ENCODE measurements at places on chromosomes 13 and 19.
A peak's percentile ranks its signal among the peaks of the same experiment; 100 is the strongest.

DNA sequence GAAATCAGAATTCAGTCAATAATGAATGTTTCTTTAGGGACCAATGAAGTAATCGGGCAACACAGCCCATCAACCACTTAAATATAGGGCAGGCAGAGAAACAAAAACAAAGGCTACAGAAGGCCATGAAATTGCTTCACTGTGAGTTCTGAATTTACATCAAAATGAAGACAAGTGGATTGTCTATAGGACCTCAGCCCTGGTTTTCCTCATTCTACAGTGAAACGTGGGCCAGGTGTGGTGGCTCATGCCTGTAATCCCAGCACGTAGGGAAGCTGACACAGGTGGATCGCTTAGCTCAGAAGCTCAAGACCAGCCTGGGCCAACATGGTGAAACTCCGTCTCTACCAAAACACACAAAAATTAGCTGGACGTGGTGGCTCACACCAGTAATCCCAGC lies 416.0 kb downstream of the KLF12 start:
- DNase-seq = no peak

DNA sequence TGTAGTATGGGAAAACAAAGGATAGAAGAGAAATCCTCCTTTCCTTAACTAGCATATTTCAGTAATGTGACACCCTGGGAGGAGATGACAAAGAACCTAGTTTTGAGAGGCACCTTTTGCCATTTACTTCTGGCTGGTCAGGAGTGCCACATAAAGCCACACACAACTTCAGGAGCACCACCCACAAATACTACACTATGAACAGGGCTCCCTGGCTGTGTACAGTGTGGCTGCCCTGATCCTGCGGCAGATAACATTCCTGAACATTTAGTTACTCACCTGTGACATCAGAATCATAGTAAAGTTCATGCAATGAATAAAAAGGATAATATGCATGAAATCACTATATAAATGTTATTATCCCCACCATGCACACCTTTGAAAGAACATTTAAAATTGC lies 17.4 kb upstream of the IRS2 start:
- no peak for DNase-seq

DNA sequence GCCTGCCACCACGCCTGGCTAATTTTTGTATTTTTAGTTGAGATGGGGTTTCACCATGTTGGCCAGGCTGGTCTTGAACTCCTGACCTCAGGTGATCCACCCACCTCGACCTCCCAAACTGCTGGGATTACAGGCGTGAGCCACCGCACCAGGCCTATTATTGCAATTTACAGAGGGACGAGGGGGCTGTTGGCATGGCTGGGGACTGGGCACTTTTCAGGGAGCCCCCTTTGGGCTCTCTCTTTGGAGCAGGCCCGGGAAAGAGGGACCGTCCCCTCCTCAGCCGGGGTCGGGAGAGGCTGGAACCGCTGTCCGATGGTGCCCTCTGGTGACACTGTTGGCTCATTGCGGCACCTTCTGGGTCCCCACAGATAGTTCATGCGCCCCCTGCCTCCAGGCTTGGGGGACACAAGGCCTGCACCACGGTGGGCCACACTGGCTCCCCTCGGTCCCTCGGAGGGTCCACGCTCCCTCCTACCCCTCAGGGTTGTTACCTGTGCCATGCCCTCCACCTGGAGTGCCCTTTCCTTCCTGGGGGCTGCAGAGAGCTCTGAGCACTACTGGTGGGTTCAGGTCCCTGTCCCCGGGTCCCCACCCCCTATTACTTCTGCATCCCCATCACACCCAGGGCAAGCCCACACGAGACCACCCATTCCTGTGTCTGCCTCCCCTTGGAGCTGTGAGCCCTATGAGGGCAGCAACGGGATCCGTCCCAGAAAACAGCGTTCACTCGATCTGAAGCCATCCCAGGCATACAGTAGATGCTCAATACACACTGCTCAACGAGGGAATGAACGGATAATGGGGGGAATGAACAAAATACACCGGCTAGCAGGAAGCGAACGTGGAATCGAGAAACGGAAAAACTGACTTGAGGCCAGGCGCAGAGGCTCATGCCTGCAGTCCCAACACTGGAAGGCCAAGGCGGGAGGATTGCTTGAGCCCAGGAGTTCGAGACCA lies 12.5 kb downstream of the FEM1A start:
- DNase-seq = no peak

DNA sequence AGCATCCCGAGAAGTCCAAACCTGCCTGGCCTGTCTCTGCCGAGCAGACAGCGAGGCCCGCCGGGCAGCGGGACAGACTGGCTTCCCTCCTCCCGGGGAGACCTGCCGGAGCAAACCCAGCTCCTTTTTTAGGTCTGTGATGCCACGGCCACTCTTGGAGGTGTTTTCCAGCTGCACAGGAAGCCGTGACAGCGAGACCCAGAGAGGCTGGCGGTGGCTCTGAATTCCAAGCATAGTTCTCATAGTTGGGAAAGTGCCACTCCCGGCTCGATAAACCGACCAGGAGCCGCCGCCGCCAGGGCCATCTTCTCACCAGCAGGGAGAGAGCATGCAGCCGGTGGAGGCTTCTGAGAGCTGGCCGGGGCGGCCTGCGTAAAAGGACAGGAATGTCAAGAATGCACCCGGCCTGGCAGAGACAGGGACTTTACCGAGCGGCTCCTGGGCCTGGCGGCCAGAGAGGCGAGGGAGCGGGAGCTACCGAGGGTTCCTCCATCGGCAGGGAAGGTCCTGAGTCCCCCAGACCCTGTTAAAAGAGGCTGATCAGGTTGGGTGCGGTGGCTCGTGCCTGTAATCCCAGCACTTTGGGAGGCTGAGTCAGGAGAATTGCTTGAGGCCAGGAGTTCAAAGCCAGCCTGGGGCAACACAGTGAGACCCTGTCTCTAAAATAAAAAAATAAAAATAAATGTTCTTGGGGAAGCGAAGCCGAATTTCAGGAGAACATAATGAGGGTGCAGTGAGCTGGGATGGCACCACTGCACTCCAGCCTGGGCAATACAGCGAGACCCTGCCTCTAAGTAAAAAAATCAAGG lies 64.9 kb downstream of the GADD45B start:
- peak; percentile 96 for DNase-seq

DNA sequence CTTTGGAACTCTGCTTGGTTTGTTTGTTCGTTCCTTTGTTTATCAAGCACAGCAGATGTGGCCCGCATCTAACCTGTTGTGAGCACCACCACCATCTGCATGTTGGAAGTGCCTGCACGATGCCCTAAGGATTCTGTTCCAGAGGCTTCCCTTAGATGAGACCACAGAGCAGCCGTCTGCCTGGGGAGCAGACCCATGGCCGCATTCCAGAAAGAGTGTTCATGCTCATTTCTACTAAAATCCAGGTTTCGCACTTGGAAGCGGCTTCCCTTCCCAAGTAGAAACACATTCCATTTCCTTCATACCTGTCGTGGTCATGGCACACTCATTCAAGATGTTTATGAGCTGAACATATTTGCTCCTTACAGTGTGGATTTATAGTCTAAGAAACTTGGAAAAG lies 27.2 kb downstream of the COL4A2 start:
- DNase-seq = peak; percentile 38

DNA sequence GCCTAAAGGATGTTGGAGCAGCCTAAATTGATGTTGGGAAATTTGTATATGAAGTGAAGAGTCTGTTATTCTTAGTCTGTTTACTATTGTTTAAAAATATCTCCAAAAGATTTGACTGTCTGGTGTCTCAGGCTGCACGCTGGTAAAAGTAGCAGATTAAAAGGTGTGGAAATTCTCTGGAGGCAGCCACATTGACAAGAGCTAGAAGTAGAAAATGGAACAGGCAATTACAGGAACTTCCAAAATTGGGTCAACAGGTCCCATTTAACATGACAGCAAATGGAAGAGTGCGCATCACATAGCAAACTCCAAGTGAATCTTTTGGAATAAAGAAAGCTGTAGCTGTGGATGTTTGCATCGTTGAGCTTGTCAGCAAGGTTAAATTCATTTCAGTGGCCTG lies 138.3 kb downstream of the MTUS2 start:
- DNase-seq = no peak

DNA sequence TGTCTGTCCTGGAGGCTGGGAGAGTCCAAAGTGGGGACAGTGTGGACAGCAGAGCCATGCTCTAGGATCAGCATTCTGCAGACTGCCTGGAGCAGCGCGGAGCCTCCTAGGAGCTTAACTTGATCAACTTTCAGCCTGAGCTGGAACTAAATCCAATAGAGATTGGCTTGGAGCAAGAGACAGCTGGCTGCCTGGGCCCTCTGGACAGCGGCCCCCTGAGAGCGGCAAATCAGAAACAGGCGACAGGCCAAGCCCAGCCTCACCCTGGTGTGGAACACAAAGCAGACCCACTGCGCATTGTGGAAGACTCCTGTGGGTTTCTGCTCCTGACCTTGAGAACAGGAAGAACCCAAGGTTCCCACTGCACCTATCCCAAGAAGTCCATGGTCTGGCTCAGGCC lies 462.2 kb downstream of the TSHZ3 start:
- DNase-seq = peak; percentile 45

GRCh38 chr19:12665281-12665573 lies 1.3 kb downstream of the MAN2B1 start:
- DNase-seq = no peak

DNA sequence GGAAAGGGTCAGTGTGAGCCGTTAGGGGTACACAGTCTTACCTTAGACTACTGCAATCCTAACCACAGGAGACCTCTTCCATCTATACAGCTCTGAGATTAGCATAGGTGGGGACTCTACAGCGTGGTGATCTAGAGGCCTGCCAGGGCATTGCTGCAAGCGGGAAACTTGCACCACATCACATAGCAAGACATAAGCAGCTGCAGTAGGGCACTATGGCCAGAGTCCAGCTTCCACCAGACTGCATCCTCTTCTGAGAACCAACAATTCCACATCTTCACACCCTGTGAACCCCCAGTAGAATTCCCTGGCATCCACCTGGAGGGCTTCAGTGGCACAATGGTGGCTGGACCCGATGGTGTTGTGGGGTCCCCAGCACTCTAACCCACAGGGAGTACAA lies 1564.3 kb upstream of the PRR20A start:
- no peak for DNase-seq

GRCh38 chr13:48318377-48318811 lies 14.8 kb downstream of the RB1 start:
- DNase-seq = no peak

DNA sequence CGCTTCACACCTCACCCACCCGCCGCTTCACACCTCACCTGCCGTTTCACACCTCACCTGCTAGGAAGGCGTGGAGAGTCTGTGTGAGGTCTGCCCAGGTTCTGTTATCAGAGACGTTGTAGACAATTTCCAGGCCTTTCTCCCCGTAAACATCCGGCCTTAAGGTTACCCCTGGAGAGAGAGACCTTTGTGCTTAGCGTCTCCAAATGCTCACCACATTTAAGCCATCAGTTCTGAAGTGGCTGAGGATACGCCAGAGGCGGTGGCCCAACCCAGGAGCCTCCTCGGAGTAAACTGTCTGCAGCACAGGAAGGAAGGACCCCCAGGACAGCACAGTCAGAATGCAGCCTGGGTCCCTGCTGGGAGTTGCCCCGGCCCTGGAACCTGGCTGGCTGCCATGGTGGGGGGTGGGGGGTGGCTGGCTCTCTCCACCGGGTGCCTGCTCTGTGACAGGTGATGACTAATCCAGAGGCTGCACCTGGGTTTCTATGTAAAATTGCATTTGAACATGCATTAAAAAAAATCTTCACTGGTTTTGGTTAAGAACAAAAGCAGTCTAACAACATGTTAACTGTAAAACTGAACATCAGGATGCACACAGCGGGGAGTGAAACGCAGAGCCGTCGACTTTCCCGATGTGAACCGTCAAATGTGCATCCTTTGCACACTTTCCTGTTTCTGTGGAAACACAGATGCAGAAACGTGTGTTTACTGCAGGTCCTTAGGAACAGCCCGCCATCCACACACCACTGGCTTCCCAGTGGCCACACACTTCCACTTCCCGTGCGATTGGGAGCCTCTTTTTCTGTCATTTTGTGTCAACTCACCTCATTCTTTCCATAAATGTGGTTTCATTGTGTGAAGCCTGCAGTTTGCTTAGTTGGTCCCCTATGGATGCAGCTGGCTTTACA lies 4.5 kb downstream of the ATP4B start:
- DNase-seq = peak; percentile 53

- DNase-seq = no peak
These were observed 41.7 kb downstream of the UNC13A start for GRCh38 chr19:17646441-17646840.

GRCh38 chr19:10611907-10612306 lies 13.4 kb upstream of the SLC44A2 start:
- no peak for DNase-seq

DNA sequence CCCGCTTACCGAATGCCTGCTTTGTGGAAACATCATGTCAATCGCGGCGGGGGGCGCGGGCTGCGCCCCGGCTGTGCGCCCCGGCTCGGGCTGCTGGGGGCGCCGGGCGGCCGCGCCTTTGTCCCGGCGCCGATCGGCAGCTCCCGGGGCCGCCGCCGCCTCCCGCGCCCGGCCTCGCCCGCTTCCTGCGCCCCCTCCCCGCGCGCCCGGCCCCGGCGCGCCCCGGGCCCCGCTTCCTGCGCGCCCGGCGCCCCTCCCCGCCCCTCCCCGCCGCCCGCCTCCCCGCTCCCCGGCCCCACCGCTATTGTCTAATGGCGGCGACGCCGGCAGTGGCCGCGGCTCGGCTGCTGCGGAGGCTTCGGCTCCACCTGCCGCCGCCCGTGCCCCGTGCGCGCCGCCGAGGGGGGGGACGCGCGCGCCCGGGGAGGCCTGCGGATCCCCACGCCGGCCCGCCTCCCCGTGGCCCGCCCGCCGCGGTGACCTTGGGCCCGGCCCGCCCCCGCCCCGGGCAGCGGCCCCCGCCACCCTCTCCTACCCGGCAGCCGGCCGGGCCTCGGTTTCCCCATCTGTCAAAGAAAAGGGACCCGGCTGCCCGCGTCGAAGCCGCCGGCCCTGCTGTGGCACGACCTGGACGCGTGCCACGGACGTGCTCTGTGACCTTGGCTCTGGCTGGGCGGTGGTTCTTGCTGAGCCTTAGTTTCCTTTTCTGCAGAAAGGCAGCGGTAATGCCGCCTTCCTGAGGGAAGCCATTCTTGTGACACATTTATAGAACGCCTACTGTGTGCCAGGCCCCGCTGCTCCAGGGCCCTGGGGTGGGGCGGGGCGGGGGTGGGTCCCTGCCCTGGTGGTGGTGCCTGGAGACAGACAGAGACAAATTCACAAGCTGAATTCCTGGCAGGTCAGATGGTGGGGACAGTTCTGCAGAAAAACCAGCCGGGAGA lies at the start of gene TLE5:
TLE5 (minus strand) TSS at position 331 of the 941 bp plus-strand sequence; CDS start at position 36, 295 bp downstream.
- no peak for DNase-seq

DNA sequence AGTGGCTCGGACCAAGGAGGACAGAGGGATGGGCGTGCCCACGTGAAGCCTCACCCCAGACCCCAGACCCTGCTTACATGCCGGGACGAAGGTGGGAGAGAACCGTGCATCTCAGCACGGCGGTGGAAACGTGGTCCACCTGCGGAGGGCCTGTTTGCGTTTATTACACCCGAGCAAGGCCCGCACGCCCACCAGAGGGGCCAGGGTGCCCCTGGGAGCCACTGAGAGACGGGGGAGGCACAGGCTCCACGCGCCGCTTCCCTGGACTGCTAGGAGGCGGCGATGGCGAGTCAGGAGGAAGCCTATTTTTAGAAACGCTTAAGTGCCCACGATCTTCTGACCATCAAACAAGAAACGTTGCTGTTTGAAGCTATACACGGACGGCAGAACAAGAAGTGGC lies 80.7 kb downstream of the ATP11A start:
- DNase-seq = no peak
